ENCODE measurements at places on chromosomes 2 and 18.

DNA sequence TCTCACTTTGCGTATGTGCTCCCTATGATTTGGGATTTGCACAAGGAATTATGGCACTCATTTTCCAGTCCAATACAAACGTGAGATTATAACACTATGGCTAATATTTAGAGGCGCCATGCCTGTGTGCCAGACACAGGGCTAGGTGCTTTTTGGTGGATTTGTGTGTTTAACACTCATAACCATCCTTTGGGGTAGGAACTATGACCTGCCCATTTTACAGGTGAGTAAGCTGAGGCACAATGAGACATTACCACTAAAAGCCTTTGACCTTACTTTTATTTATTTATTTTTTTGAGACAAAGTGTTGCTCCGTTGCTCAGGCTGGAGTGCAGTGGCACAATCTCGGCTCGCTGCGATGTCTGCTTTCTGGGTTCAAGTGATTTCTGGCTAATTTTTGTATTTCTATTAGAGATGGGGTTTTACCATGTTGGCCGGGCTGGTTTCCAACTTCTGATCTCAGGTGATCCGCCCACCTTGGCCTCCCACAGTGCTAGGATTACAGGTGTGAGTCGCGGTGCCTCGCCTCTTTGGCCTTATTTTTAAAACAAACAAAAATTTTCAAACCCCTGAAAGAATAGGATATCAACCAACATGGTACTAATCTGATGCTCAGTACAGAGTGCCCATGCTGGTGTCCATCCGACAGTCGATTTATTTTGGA is 26.6 kb upstream of the GLI2 start:
- peaks cover 9% of the 10 kb centered on the region for H3K4me1 ChIP-seq
- DNase-seq = no peak
- no peak overlapping the region for H3K4me3 ChIP-seq
- no peak overlapping the region for H3K27ac ChIP-seq

GRCh38 chr18:58748899-58749595 is 77.8 kb downstream of the MALT1 start:
- no peak for DNase-seq
- no peak overlapping the region for H3K27ac ChIP-seq
- H3K4me3 ChIP-seq = no peak overlapping the region
- H3K27me3 ChIP-seq = no peaks in the 10 kb centered on the region

DNA sequence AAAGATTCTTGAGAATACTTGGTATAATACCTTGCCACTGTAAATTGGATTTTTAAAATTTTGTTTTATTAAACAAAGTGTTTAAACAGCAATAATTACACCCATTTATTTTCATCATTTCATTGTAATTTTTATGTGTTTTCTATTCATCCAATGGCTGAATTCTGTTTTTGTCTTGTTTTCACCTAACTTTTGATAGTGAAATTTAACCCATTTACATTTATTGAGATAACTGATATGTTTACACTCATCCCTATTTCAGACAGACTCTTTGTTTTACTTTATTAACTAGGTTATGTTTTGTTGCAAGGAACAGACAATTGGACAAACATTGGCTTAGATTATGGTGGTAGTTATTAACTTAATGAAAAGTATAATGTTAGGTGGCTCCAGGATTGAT is 113.1 kb upstream of the REG3A start:
- no peaks in the 10 kb centered on the region for H3K4me1 ChIP-seq
- H3K27me3 ChIP-seq = no peaks in the 10 kb centered on the region
- H3K27ac ChIP-seq = no peak overlapping the region
- H3K4me3 ChIP-seq = no peak overlapping the region
- no peaks in the 10 kb centered on the region for H3K36me3 ChIP-seq

GRCh38 chr2:150567771-150568301 is 80.4 kb upstream of the RND3 start:
- no peaks in the 10 kb centered on the region for H3K4me1 ChIP-seq
- no peaks in the 10 kb centered on the region for H3K36me3 ChIP-seq
- no peak for DNase-seq
- no peak overlapping the region for H3K4me3 ChIP-seq
- H3K27ac ChIP-seq = no peak overlapping the region

GRCh38 chr2:10000541-10000940 is 42.8 kb upstream of the KLF11 start:
- H3K27ac ChIP-seq = no peak overlapping the region
- H3K27me3 ChIP-seq = peaks cover 7% of the 10 kb centered on the region
- no peaks in the 10 kb centered on the region for H3K4me1 ChIP-seq
- no peak for DNase-seq
- H3K4me3 ChIP-seq = no peak overlapping the region

DNA sequence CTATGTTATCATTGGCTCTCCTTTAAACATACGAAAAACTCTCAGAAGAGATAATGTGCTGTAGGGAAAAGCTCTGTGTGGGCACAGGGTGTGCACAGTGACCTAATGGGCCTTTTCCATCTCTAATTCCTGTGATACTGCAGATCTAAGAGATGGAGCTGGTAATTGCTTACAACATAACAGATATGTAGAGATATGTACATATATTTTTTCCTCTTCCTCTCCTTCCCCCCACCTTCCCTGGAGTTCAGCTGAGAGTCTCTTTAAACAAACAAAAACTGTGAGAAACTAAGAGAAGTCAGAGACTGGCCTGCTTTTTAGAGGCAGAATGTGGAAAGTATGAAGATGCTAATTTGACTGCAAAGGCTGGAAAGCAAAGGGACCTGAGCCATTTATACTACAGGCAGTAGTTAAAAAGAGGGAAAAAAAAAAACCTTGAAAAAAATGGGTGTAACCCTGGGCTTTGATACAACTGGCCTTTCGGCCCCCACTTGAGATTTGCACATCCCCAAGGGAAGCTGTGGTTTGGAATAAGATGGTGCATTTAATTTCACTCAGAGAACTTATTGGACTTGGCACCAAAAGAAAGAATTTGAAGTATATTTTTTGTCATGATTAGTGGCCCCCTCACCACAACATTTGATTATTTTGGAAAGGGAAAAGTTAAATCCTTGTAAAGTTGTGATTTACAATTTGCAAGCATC is 502.2 kb upstream of the ZEB2 start:
- no peaks in the 10 kb centered on the region for H3K27me3 ChIP-seq
- H3K27ac ChIP-seq = no peak overlapping the region
- no peaks in the 10 kb centered on the region for H3K36me3 ChIP-seq
- no peak for DNase-seq
- no peaks in the 10 kb centered on the region for H3K4me1 ChIP-seq

- no peaks in the 10 kb centered on the region for H3K36me3 ChIP-seq
- peaks cover 11% of the 10 kb centered on the region for H3K27me3 ChIP-seq
- no peak for DNase-seq
- H3K4me3 ChIP-seq = no peak overlapping the region
- H3K4me1 ChIP-seq = no peaks in the 10 kb centered on the region
These were observed 130.6 kb upstream of the SKOR2 start for GRCh38 chr18:47381975-47382570.

DNA sequence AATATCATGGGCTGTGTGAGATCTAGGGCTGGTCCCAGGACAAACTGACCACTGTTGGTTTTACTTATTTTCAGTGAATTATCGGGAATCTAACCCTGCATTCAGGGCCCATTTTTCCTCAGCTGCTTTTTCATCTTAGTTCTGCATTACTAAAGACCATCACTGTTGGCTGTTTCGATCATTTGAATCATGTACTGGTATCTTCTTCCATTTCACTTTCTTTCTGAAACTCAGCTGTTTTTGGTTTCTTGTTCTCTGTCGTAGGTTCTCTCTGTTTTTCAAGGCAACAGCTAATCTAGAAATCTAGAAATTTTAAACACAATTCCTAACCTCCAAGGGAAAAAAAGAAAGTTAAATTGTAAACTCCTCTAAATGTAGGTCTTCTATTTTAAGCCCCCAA is 159.9 kb upstream of the SESTD1 start:
- H3K27me3 ChIP-seq = peaks cover 32% of the 10 kb centered on the region
- no peaks in the 10 kb centered on the region for H3K4me1 ChIP-seq
- no peak overlapping the region for H3K27ac ChIP-seq
- no peak overlapping the region for H3K4me3 ChIP-seq

DNA sequence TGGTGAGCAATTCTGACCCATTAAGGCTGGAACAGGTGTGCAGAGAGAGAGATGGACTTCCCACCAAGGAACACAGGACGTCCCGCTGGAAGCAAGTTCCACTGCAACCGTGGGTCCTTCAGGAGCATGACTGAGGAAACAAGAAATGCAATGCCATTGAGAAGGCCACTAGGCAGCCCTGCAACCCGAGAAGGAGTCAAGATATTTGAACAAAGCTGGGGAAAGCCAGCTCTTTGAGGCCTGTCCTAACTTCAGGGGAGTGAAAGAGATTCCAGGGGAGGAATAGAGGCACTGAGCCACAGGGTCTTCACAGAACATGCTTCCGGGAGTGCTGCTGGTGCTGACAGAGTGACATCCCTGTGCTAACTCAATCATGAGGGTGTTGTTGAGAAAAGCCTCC is 153.8 kb upstream of the ZNF236 start:
- no peak overlapping the region for H3K27ac ChIP-seq
- no peaks in the 10 kb centered on the region for H3K4me1 ChIP-seq
- H3K36me3 ChIP-seq = no peaks in the 10 kb centered on the region
- peaks cover 11% of the 10 kb centered on the region for H3K27me3 ChIP-seq

DNA sequence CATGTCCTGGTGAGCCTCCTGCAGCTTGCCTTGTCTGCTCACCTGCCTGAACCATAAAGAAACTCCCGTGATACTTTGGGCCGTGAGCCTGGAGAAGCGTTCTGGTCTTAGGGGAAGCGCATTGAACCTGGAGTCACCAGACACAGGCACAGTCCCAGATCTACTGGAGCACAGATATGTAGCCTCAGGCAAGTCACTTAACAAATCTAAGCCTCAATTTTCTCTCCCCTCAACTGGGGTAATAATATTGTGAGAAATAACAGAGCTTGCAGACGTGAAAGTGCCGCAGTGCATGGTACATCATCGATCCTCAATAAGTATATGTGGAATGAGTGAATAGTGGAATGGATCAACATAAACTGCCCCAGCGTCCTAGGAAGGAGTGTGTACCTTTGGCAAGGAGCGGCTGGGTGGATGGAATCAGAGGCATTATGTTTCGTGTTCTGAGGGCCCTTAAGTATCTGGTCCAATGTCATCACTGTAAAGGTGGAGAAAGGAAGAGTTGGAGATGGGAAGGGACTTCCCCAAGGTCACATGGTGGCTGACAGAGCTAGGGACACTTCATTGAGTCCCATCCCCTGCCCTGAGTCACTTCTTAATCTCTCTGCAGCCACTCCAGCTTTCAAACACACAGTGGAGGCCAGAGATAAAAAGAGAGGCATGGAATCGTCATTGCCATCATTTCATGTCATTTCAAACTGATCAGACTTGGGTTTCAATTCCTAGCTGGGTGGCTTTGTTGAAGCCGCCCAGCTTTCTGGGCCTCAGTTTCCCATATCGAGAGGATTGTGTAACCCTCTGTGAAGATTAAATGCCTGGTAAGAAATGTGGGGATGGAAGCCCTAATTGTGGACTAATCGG is 172.4 kb downstream of the DDX1 start:
- H3K27me3 ChIP-seq = no peaks in the 10 kb centered on the region
- H3K4me1 ChIP-seq = no peaks in the 10 kb centered on the region
- no peak overlapping the region for H3K4me3 ChIP-seq
- no peaks in the 10 kb centered on the region for H3K36me3 ChIP-seq
- no peak for DNase-seq

DNA sequence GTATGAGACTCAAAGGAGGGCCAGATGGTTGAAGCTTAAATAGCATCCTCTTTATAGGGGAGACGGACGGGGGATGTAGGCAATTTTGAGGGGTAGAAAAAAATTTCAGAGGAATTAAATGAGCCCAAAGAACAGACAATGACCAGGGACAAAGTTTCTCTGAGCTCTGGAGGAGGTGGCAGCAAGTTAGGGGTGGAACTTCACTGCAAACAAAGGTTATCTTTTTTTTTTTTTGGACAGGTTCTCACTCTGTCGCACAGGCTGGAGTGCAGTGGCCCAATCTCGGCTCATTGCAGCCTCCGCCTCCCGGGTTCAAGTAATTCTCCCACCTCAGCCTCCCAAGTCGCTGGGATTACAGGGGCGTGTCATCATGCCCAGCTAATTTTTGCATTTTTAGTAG is 195.6 kb downstream of the PDE11A start:
- DNase-seq = no peak
- H3K4me1 ChIP-seq = no peaks in the 10 kb centered on the region
- H3K27ac ChIP-seq = no peak overlapping the region
- H3K27me3 ChIP-seq = no peaks in the 10 kb centered on the region
- no peaks in the 10 kb centered on the region for H3K36me3 ChIP-seq
- no peak overlapping the region for H3K4me3 ChIP-seq

- H3K4me1 ChIP-seq = peaks cover 31% of the 10 kb centered on the region
- H3K4me3 ChIP-seq = no peak overlapping the region
- no peaks in the 10 kb centered on the region for H3K27me3 ChIP-seq
- peaks cover 3% of the 10 kb centered on the region for H3K36me3 ChIP-seq
- DNase-seq = no peak
These were observed 117.3 kb upstream of the STON1 start for GRCh38 chr2:48412443-48413250.

GRCh38 chr2:119116411-119117295 is 41.9 kb downstream of the C1QL2 start:
- peaks cover 7% of the 10 kb centered on the region for H3K27me3 ChIP-seq
- H3K27ac ChIP-seq = no peak overlapping the region

DNA sequence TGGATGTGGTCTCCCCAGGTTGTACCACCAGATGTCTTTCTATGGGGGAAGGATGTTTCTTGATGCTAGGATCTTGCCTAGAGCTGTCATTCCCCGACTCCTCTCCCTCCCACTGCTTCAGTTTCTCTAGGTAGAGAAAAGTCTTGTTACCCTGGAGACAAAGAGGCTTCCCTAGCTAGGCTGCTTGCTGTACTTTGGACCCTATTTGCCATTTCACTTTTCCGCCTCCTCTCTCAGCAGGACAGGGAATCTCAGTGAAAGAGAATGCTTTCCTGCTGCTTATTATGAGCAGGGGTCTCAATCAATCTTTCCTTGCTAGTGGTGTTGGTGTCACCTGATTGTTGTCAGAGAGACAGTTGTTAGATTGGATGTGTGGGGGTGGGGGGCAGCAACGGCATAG is 818.8 kb upstream of the GYPC start:
- no peak for DNase-seq
- no peaks in the 10 kb centered on the region for H3K27me3 ChIP-seq
- H3K4me1 ChIP-seq = no peaks in the 10 kb centered on the region

GRCh38 chr2:210203147-210203546 is 22.1 kb downstream of the ACADL start:
- no peak overlapping the region for H3K4me3 ChIP-seq
- H3K36me3 ChIP-seq = no peaks in the 10 kb centered on the region

DNA sequence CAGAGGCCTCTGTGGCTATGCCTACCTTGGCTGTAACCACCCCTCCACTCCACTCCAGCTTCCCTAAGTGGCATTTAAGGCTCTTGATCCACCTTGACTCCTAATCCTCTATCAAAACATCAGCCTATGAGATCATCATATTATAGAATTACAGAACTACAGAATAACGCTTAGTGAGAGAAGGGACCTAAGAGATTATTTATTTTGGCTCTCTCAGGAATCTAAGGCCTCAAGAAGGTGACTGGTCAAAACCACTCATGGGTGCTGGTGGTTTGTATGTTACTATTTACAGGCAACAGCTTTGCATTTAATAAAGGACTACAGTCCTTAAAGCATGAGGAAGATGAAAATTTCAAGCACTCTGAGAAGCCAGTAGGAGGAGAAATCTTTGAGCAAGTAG is 118.8 kb downstream of the FSHR start:
- no peaks in the 10 kb centered on the region for H3K4me1 ChIP-seq
- H3K27ac ChIP-seq = no peak overlapping the region
- DNase-seq = no peak
- H3K36me3 ChIP-seq = no peaks in the 10 kb centered on the region

- no peak overlapping the region for H3K27ac ChIP-seq
- H3K4me3 ChIP-seq = no peak overlapping the region
- H3K4me1 ChIP-seq = peaks cover 51% of the 10 kb centered on the region
- H3K36me3 ChIP-seq = peaks cover 66% of the 10 kb centered on the region
- no peak for DNase-seq
These were observed 174.8 kb downstream of the BCL2 start for GRCh38 chr18:63144748-63145147.
